ENCODE measurements at places on chromosomes 12 and 14.
A peak's percentile ranks its signal among the peaks of the same experiment; 100 is the strongest.

DNA sequence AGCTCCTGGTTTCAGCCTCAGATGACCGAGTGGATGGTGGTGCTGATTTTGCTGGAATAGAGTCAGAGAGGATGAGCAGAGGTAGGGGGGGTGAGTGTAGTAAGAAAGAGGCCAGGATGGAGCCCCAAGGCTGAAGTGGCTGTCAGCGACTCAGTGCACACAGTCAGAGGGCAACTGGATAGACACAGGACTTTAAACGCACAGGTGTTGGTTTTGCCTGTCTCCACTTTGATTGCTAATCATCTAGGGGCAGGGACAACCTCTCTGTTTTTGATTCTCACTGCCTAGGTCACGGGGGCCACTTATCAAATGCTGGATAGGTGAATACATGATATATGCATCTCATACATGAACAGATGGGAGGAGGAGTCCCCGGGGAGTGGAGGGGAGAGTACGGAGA, 99.5 kb downstream of the EGLN3 start:
- no peak for DNase-seq

GRCh38 chr12:45435945-45436710, 220.2 kb downstream of the ANO6 start:
- DNase-seq = peak; percentile 88

DNA sequence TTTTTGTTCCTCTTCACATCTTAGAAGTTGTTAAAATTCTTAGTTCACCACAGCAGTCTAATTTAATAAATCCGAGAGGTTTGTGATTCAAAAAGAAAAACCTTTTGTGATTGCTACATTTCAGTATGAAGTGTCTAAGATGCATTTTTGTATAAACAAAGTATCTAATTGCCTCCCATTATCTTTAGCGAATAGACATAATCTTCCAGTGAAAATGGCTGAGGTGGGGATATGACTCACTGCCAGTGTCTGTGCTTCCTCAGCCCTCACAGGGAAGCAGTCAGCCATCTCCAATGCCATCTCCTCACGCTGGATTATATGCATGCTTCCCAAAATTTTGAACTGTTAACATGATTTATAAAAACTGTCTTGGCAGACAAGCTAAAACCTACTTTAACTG, 7.6 kb downstream of the GCH1 start:
- peak; percentile 17 for DNase-seq

GRCh38 chr12:52280796-52281560, 6.5 kb downstream of the KRT86 start:
- DNase-seq = no peak

Measured in suppressor macrophage (primary cell).